ENCODE measurements at places on chromosomes 6 and 20. TPM values are rescaled to one million over a fixed set of nuclear protein-coding genes. Genes with fewer than 3 reads are reported as not detected.

- H3K36me3 ChIP-seq: peaks cover 7% of the 10 kb centered on the region
- DNase-seq: no peak
- peak overlapping the region; percentile 99 for H3K27ac ChIP-seq
- H3K4me3 ChIP-seq: peak overlapping the region; percentile 96
Measured at GRCh38 chr20:50959543-50960126, 1.0 kb downstream of the MOCS3 start.

DNA sequence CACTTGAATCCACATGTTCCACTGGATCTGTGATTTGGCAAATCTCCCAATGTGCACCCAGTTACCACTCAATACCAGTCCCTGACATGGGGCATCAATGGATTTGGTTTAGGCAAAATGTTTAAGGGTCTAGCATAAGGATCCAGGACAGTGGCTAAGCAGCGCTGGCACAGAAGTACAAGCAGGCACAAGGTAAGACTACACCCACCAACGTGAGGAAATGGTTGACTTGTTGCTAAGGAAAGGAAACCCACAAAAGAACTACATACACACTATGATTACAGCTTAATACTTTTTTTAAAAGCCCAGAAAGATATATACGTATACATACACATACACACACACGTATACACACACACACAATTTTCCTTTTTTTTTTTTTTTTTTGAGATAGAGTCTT, 79.0 kb downstream of the DNAAF9 start:
- no peak overlapping the region for H3K27ac ChIP-seq
- H3K4me3 ChIP-seq: no peak overlapping the region
- H3K27me3 ChIP-seq: no peaks in the 10 kb centered on the region
- H3K4me1 ChIP-seq: no peaks in the 10 kb centered on the region
- peaks cover 4% of the 10 kb centered on the region for H3K36me3 ChIP-seq

- no peak for DNase-seq
- peaks cover 7% of the 10 kb centered on the region for H3K36me3 ChIP-seq
- H3K4me3 ChIP-seq: no peak overlapping the region
- peaks cover 52% of the 10 kb centered on the region for H3K4me1 ChIP-seq
- no peaks in the 10 kb centered on the region for H3K27me3 ChIP-seq
Measured at GRCh38 chr6:157841211-157841840, 18.3 kb downstream of the SNX9 start.

GRCh38 chr6:16503970-16504415, 257.3 kb downstream of the ATXN1 start:
- H3K36me3 ChIP-seq: no peaks in the 10 kb centered on the region
- DNase-seq: no peak
- H3K27ac ChIP-seq: no peak overlapping the region
- H3K4me1 ChIP-seq: peaks cover 7% of the 10 kb centered on the region

GRCh38 chr6:36289281-36289878, 19.5 kb downstream of the PNPLA1 start:
- H3K4me3 ChIP-seq: no peak overlapping the region
- H3K4me1 ChIP-seq: no peaks in the 10 kb centered on the region
- H3K27ac ChIP-seq: peak overlapping the region; percentile 63

DNA sequence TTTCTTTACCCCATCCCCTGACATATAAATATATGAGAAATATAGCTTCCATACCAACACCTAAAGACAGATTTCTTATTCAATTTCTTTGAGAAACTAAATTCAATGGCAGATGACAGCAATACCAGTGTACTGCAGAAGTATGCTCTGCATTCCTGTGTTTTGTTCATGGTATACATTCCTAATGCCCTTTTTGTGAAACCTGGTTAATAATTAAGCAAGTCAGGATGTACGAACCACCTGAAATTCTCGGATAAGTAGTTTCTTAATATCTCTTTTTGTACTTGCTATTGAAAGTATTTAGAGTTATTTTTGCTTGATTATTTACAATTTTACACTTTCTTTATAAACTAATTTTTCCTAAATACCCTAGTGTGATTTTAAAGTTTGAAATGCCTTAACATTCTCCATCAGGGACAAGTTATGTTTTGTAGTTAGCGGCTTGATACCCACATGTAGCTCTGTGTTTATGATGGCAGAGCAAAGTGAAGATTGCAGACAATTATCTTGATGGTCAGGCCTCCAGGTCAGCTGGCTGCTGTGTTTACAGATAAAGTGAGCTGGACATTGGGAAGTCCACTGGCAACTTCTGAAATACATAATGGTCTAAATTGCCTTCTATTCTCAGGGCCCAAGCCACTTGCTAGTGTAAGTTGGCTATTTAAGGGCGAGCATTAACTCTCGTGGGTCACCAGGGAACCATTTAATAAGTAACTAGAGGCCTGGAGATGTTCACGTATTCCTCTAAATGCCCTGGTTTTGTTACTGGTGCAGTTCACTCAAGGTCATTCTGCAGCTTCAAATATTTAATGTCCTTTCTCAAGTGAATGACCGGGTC, 58.2 kb downstream of the PLCB1 start:
- H3K27ac ChIP-seq: peak overlapping the region; percentile 25
- H3K36me3 ChIP-seq: no peaks in the 10 kb centered on the region
- H3K4me1 ChIP-seq: peaks cover 9% of the 10 kb centered on the region
- peak overlapping the region; percentile 61 for H3K4me3 ChIP-seq
- no peak for DNase-seq

GRCh38 chr6:3449750-3450305, 7.0 kb downstream of the SLC22A23 start:
- no peak overlapping the region for H3K4me3 ChIP-seq
- DNase-seq: no peak
- peaks cover 8% of the 10 kb centered on the region for H3K4me1 ChIP-seq
- H3K27ac ChIP-seq: no peak overlapping the region
- H3K36me3 ChIP-seq: peaks cover 27% of the 10 kb centered on the region

GRCh38 chr6:134619789-134620188, 301.9 kb upstream of the SGK1 start:
- H3K4me1 ChIP-seq: peaks cover 4% of the 10 kb centered on the region
- H3K36me3 ChIP-seq: no peaks in the 10 kb centered on the region
- no peak overlapping the region for H3K27ac ChIP-seq
- no peak for DNase-seq
- H3K27me3 ChIP-seq: peaks cover 37% of the 10 kb centered on the region

DNA sequence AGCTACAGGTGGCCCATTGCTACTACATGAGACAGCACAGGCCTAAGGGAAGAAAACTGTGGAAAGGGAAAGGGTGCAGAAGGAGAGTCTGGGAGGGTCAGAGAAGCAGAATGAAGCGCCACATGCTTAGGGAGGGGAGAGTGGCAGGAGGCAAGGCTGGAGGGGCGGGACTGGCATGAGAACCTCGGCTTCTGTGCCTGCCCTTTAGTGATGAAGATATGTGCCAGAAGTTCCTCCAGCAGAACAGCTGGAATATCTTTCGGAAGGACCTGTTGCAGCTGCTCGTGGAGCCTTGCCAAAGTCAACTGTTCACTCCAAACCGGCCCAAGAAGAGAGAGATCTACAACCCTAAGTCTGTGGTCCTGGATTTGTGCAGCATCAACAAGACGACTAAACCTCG, 61.8 kb downstream of the CNBD2 start:
- no peak overlapping the region for H3K27ac ChIP-seq
- no peaks in the 10 kb centered on the region for H3K4me1 ChIP-seq
- no peak for DNase-seq
- H3K4me3 ChIP-seq: no peak overlapping the region
- H3K27me3 ChIP-seq: peaks cover 5% of the 10 kb centered on the region

Gene TFAP2B
- total RNA-seq: 11.6 TPM

Gene PPIL6
- 3.4 TPM for total RNA-seq

All from type B pancreatic cell (in vitro differentiated cells).